ENCODE measurements at places on chromosomes 1 and 21.

GRCh38 chr1:34155860-34156259, 9.2 kb downstream of the CSMD2 start:
- no peak for DNase-seq

DNA sequence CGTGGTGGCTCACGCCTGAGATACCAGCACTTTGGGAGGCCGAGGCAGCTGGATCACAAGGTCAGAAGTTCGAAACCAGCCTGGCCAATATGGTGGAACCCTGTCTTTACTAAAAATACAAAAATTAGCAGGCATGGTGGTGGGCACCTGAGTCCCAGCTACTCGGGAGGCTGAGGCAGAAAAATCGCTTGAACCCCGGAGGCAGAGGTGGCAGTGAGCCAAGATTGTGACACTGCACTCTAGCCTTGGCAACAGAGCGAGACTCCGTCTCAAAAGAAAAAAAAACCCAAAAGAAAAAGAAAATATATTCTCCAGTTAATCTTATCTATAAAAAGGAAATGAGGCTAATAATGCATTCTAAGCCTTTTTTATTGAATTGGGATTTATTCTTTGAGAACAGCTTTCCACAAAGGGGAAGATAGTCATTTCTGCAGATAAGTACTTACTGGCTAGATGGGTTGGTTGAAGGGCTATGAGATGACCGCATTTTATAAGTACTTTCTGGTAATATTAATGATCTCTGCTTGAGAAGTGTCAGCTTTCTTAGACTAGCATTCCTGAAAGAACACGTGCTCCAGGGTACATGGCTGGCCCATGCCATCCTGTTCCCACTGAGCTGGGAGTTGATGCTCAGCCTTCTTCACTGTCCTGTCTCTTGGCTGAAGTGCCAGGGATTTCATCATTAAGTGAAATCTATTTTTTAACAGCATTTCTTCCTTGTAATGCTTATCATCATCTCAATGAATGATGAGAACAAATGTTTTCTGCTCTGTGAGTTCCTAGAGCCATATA, 57.9 kb downstream of the SASS6 start:
- DNase-seq = no peak

DNA sequence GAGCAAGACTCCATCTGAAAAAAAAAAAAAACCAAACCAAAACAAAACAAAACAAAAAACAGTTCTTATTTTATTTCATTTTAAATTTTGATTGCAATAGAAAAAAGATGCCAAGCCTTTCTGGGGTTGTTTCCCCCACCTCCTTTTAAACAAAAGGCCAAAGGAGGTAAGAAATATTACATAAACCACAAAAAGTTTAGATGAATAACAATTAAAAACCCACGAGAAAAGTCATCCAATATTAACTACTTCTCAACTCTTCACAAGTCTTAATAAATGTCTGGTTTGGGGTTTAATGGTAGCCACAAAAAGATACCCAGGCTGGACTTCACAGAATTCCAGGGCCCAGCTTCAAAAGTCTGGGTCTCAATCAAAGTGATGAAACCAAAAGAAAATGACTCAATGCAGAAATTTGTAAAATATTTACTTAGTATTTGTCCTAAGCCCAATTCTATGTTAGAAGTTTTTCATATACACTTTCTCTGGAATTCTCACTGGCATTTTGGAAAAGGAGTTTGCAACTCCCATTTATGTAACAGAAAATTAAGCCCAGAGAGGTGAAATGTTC, 47.0 kb upstream of the SDC3 start:
- no peak for DNase-seq

- DNase-seq = peak; percentile 89
Observed at GRCh38 chr1:159197561-159198557, 6.8 kb upstream of the ACKR1 start.

- DNase-seq = peak; percentile 7
Observed at GRCh38 chr1:121417325-121417923, 232.6 kb downstream of the SRGAP2C start.

- no peak for DNase-seq
Observed at GRCh38 chr1:30920827-30921226, 12.3 kb upstream of the SDC3 start.

GRCh38 chr1:108816049-108816893, 40.6 kb downstream of the AKNAD1 start:
- peak; percentile 51 for DNase-seq

- no peak for DNase-seq
Observed at GRCh38 chr1:149977345-149977744, 33.2 kb downstream of the OTUD7B start.

DNA sequence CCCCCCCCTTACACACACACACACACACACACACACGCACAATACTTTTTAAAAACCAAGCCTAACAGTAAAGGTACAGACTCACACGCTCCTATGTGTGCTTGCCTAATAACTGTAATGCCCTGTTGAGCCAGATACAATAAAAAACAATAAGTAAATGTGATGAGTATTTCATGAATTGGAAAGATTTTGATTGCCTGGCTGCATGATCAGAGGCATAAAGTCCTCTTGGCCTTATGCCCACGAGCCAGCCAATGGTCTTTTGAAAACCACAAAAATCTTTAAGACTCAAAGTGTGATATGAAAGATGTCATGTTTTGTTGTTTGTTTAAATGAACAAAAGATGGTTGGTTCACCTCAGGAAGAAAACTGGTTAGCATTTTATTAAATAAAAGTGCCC, 441.9 kb upstream of the ZRANB2 start:
- no peak for DNase-seq

- no peak for DNase-seq
Observed at GRCh38 chr1:81237473-81238089, 563.2 kb upstream of the ADGRL2 start.

DNA sequence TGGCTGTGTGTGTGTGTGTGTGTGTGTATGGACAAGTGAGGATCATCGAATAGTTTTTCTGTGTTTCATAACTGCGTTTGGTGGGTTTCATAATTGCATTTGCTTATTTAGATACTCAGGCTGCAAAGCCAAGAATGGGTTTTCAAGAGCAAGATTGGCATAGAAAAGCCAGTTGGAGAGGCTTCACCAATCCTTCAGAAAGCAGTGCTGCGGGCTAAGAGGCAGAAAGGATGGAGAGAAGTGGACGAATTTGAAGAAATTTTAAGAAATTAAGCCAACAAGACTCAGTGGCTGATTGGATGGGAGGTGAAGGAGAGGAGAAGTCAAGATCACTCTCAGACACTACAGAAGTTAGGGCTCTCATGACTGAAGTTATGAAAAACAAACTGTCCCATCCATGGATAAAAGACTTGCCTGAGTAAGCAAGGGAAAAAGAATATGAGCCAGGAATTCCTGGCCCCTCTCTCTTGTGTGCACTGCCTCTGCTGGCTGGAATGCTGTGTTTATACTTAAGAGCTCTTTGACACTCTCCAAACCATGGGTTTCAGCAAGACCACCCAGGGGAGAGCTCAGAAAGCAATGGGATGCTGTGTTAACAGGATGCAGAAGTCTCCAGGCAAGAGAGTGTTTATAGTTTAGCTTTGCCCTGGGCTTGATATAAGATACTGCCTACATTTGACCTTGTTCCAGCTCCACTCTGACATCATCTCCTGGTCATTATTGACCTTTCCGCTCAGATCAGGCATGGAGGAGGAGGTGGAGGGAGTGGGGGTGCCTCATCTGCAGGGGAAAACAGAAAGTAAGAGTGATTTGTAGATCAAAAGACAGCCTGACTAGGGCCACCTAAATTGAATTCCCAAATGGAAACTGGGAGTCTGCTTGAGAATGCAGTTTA, 232.0 kb upstream of the PLXNA2 start:
- DNase-seq = no peak

- no peak for DNase-seq
Observed at GRCh38 chr21:38954588-38955004, 148.9 kb downstream of the ETS2 start.

DNA sequence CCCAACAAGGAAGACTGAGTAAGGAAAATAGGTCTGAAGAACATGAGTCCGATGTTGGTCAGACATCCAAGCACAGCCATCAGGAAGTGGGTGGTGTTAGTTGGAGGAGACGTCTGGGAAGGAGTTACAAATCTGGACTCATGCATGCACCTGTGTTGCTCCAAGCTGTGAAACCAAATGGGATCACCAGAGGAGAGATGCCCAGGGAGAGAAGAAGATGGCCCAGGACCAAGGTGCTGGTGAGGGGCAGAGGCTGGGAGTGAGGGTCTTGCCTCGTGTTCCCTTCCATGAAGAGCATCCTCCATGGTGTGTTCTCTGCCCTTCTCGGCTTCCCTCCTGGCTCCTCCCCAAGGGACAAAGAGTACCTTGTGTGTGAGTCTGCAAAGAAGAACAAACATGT, 405.6 kb downstream of the NPHP4 start:
- DNase-seq = no peak

DNA sequence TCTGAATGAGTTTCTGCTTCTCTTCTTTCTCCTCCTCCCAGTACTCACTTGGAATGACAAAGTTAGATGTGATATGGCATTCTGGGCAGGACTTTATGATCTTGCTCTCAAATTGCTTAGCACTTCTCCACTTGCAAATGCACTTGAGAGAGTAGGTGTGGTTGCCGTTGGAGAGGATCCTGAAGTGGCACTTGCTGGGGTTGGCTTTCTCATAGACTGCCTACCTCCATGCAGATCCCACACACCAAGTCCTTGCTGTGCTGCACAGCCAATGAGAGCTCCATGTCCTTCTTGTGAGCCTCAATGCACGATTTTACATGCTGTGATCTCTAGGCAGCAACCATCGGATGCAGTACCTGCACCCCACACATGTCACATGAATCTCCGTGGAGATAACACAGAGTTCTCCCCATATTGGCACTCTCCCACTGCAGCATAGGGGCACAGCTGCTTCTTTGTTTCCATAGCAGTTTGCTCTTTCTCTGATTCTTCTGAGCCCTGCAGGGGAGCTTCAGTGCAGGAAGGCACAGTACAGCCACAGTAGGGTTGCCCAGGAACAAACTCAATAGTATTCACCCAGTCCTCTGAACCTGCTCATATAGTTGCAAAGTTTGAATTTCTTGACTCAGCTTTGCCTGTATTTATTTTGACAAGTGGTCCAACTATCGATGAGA, 45.2 kb downstream of the ZNF691 start:
- no peak for DNase-seq

DNA sequence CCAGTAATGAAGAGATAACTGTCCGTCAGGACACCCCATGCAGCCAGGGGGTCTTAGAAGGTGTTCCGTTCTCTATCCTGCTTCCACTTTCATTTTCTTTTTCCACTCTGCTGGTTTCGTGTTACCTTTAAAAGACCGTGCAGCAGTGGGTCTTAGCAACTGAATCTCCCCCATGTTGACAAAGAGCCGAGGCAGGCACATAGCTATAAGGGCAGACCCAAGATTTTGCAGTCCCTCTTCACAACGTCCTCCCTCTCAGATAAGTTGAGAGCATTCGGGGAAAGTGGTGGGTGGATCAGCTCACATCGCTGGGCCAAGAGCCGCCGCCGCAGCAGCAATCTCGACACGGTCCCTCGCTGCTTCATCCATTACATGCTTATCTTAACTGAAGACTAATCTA, 355.5 kb downstream of the LMO4 start:
- DNase-seq = no peak

DNA sequence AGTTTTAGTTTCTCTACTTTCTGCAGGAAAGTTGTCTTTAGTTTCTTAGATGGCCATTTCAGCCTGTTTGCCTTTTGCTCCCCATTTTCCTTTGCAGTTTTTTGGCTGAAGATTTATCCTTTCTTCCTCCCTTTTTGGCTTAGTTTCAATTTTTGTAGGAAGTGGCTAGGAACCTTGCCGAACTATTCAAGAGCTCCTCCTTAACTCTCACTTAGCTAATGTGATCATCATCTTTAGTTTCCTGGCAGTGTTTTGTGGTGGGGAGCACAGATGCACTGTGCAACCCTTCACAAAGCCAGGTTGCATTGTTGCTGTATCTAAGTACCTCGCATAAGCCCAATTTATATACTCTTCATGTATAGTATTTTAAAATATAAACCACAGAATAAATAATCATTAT, 28.8 kb upstream of the CCDC181 start:
- DNase-seq = no peak

- DNase-seq = peak; percentile 83
Observed at GRCh38 chr21:38352536-38353219, 95.9 kb downstream of the KCNJ15 start.

GRCh38 chr1:197200272-197200899, 53.9 kb upstream of the ASPM start:
- peak; percentile 5 for DNase-seq

GRCh38 chr1:50983219-50983802, 13.3 kb downstream of the CDKN2C start:
- no peak for DNase-seq

DNA sequence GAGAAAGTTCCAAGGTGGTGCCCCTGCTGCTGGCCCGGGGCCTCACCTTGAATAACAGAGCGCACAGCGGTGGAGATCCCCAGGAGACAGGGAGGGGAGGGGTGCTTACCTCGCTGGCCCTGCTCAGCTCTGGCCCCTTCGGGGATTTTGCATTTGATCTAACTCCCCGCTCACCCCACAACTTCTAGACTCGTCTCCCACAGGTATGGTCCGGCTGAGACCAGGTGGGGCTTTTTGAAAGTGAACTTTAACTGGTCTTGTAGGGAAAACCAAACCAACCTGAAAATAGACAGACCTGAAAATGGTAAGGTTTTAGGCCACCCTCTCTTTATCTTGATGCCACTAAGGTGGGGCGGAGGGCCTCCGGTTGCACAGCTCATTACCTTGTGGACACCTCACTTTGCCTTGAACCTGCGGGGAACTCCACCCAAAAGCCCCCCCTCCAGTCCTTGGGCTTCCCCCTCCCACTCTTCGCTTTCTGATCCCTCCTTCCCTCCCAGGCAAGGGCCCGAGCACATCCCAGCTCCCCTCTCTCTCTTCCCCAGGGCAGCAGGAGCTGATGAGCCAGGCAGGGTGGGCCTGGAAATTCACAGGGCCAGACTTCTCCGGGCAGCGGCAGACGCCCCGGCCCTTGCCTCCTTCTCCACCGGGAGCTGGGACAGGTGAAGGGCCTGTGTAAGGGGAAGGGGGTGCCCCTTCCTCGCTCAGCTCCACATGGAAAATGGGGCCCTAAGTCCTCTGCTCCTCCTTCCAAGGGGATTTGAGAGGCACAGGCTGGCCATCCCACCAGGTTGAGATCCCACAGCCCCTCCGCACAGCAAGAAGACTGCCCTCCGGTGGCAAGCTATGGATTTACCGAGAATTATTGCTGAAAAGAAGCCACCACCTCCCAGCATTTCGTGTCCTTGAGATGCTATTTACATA, 16.1 kb downstream of the TNFRSF8 start:
- peak; percentile 42 for DNase-seq

DNA sequence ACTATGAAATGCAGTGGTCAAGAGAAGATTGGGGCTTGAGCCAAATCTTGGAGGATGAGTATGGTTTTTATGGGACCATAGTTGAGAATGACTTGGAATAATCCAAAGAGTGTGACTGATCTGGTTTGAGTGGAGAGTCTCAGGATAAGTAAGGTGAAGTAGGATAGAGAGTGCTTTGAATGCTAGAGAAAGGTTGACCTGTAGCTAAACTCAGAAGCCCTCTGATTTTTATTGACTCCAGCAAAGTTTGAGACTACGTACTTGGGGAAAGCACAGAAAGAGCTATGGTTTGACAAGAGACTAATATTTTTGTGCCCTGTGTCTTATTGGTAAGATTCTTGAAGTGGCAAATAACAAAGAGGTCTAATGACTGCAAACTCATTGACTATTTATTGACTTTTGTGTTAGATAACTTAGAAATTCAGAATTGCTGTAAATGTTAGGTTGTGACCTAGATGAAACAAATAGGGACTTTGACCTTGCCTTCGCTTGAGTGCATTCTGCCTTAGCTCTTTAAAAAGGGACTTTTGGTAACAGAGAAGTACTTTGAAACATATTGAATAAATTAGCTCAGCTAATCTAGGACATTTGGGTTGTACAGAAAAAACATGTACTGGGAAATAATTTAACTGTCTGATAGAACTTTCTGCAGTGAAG, 35.1 kb downstream of the UAP1 start:
- no peak for DNase-seq

GRCh38 chr1:192709544-192709943, 73.6 kb downstream of the RGS13 start:
- DNase-seq = no peak
